ENCODE measurements at places on chromosomes 16 and 17.

DNA sequence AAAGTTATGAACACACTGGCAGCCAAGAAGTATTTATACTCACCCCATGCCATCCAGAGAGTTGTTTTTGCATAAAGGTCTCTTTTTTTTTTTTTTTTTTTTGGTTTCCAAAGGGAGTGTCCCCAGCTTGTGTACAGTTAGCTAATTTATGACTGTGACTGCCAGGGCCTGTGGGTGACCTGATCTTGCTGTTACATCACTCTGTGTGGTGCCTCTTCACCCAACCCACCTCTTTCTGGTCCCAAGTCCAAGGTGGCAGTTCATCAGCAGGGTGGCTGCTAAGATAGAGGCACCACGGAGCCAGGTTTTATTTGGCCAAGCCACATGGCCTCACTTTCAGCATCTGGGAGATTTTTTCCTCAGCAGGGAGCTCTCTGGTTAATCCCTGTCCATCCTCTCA lies at the start of gene NOS2:
NOS2 (minus strand) TSS at position 8 of the 400 bp plus-strand sequence. CDS start 1,720 bp downstream, outside the sequence.
- DNase-seq: no peak

DNA sequence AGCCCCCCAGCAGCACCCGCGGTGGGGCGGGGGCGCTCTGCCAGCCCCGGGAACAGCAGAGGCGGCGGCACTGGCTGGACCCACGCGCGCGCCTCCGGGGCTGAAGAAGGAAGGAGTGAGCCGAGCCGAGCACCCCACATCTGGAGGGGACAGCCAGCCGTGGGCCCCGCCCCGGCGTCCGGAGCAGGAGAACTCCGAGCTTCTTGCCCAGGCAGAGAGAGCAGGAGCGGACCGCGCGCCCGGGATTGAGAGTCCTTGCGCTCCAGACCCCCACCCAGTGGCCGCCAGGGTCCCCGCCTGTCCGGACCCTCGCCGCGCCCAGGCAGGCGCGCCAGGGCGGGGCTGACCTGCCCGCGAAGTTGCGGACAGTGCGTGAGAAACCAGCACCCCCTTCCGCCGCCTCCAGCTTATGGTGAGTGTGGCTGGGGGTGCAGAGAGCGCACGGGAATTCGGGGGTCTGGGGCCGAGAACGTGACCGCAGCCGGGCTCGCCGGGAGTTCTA lies 921.9 kb upstream of the EEF2KMT start:
- DNase-seq: no peak

- DNase-seq: no peak
Observed at GRCh38 chr17:35774499-35774898, 13.8 kb downstream of the C17orf50 start.

DNA sequence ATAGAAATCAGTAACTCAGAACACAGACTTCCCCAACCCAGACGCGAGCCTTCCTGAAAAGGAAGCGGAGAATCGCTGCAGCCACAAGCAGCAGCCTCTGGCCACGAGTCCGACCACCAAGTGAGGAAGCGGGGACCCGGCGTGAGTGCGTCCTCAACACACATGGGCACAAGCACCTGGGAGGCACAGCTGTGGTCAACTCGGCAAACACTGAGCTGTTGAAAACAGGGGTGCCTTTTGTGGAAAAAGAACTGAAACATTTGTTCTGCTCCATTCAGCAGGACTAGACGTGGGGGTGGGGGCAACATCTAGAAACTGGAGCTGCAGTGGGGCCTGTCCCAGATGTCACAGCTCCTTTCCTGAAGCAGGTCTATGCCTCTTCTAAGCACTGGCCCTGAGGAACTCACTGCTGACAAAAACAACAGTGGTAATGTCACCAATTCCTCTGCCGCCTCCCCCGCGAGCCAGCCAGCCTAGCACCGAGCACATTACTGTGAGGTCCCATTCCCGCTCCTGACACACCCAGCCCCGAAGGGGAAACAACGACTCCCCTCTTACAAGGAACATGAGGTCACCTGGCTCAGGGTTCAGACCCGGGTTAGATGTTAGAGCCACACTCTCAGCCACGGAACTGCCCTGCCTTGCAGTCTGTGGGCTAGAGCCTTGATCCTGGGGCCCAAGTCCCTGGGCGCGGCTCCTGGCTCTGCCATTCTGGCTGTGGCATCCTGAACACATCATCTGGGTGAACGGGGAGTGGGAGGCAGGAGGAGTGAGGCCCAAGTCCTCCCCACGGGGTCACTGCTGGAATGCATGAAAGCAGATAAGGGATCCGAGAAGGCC lies 29.0 kb downstream of the KDM8 start:
- no peak for DNase-seq

DNA sequence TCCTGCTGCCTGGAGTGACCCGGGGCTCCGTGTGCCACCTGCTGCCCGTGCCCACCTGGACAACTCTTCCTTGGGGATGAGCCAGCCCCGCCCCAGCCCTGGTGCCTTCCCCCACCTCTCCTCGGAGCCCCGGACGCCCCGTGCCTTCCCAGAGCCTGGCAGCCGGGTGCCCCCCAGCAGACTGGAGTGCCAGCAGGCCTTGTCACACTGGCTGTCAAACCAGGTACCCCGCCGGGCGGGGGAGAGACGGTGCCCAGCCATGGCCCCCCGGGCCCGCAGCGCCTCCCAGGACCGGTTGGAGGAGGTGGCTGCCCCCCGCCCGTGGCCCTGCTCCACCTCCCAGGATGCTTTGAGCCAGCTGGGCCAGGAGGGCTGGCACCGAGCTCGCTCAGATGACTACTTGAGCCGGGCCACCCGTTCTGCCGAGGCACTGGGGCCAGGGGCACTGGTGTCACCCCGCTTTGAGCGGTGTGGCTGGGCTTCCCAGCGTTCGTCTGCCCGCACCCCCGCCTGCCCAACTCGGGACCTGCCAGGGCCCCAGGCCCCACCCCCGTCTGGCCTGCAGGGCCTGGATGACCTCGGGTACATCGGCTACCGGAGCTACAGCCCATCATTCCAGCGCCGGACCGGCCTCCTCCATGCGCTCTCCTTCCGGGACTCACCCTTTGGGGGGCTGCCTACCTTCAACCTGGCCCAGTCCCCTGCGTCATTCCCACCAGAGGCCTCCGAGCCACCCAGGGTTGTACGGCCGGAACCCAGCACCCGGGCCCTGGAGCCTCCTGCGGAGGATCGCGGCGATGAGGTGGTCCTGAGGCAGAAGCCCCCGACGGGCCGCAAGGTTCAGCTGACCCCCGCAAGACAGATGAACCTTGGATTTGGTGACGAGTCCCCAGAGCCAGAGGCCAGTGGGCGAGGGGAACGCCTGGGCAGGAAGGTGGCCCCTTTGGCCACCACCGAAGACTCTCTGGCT lies 38.4 kb downstream of the ARHGAP23 start:
- DNase-seq: no peak

DNA sequence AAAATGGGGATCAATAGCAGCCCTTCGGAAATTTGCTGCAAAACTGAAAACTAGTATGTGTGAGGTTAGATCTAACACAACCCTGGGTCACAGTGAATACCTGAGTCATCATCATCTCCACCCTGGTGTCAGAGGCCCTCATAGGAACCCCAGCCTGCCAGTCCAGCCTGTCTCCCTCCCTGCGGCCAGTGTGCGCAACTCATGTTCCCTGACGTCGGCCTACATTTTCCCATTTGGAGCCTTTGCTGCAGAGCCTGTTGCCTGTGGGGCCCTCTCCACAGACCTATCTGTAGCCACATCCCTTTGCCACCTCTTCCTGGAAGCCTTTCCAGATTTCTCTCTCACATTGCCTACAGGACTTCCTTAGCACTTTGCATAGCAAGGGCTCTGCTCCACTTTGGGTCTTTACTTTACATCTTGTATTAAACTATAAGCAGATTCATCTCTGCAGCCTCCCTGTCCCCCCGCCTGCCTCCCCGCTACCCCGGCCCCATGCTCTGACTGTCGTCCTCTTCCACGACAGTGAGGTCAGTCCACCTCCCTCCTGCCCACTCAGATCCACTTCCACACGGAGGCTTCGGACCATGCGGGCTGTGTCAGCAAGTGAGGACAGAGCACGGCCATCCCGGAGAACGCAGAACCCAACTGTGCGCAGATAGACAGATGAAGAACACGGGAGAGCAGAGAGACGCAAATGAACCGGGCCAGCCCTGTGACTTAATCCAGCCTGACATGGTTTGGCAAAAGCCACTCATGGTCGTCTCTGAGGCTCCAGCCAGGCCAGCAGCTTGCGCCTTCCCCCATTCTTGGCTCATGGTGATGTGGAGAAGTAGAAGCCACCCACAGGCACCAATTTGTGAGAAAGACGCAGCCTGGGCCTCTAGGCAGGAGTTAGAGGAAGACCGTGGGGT lies 31.0 kb downstream of the NGFR start:
- DNase-seq: no peak

DNA sequence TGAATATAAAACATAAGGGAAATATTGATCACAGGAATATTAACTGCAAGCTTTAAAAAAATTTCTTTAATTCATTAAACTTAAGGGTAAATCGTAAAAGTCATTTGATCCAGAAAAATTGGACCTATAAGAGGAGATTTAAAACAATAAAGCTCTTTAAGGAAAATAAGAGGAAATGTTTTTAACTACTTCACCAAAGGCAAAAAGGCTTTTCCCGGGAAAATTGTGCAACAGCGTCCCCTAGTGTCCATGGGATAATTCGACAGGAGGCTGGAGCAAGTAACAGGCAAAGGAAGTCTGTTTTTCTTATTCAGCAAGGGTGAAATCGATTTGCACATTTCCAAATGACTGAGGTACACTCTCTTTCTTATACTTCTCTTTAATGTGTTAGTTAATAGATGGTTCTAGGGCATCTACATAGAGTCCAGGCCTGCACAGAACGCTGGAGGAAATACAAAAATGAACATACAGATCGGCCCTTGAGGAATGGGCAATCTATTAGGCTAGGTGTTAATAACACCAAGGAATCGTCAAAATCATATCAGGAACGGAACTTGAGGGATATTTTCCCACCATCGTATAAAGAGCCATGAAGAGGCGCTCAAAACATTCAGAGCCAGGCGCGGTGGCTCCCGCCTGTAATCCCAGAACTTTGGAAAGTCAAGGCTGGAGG lies 61.4 kb downstream of the ZNF18 start:
- no peak for DNase-seq

DNA sequence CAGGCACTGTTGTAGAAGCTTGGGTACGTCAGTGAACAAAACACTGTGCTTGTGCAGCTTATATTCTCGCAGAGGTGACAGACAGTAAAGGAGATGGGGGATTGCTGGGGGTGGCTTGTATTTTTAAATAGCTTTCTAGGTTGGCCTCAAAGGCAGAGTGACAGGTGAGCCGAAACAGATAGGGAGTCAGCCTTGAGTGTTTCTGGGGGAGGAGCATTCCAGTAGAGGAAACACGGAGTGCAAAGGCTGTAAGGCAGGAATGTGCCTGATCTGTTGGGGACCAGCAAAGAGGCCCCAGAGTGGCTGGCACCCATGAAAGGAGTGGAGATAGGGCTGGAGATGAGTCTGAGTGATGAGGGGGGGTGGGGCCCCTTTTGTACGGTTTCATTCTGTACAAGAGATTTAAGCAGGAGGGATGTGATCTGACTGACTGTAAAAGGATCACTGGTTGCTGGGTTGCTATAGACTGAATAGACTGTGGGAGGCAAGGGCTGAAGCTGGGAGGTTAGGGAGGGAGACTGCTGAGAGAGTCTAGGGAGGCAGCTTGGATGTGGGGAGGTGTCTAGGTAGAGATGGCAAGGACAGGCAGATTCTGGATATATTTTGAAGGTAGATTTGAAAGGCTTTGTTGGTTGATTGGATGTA lies 15.2 kb downstream of the NUP93 start:
- no peak for DNase-seq

- no peak for DNase-seq
Observed at GRCh38 chr17:37614391-37614790, 5.2 kb upstream of the SYNRG start.

GRCh38 chr16:14334366-14335080 lies 263.4 kb downstream of the MRTFB start:
- no peak for DNase-seq

DNA sequence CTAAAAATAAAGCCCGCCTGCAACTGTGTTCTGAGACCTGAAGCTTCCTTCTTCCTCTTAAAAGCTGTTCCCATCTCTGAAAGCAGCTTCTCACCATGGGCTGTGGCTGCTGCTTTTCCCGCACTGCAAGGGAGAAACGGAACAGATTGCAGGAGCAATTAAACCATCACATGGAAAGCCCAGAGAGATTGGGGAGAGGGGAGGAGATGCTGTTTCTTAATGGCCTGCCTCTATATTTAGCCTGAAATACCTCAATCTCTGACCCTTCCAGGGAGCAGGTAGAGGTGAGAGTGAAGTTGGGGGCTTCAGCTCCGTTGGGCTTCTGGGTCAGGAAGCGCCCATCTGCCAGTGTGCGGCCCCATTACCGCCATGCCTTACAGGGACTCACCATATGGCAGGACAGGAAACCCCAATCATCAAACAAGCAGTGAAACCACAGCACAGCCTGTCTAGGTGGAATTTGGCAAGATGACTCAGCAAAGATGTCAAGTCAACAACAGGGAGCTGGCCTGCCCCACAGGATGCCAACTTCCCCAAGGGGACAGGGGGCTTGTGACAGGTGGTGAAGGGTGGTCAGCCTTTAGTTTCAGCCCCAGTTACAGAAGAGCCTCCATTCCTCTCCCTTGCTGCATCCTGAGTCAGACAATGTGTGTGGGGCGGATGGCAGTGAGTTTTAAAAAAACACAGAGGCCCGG lies 286.6 kb upstream of the CCL2 start:
- DNase-seq: no peak

GRCh38 chr16:88417684-88418476 lies 35.1 kb downstream of the ZNF469 start:
- no peak for DNase-seq

DNA sequence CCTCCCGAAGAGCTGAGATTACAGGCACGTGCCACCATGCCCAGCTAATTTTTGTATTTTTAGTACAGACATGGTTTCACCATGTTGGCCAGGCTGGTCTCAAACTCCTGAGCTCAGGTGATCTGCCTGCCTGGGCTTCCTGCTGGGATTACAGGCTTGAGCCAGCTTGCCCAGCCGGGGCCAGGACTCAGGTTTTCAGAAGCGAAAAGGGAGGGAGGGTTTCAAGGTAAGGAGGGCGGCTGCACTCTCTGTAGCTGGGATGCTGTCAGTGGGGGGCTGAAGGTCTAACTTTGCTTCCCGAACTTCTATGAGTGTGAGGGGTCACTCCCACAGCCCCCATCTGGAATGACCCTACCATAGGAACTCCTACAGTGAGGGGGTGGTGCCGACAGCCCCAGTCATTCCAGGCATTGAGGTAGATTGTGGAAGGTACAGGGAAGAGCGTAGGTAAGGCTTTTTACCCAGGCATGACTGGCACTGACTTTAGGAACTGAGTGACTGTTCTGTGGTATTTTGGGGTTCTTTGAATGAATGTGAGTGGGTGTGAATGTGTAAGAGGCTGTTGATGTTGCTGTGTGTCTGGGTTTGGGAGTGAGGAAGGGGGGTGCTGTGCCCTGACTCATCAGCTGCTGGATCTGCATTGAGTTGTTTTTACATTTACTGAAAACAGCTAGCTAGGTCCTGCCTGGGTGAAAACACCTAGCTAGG lies 3.8 kb upstream of the C1QL1 start:
- no peak for DNase-seq

GRCh38 chr16:166375-167121 lies 770 bp downstream of the HBM start:
- DNase-seq: no peak

DNA sequence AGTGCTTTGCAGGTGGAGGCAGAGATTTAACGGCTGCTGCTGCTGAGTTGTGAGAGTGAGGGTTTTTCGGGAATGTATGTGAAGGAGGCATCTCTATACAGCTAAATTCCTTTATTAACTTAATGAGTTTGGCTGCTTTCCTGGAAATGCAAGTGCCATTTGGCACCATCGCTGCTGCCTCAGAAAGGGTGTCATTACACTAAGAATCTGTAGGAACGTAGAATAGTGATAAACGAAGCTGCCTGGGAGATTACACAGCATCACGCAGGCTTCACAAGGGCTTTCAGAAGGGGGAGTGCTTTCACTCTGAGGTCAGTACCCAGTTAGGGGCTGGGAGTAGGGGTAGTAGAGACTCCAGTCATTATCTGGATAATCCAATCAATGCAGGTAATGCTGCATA lies 14.1 kb upstream of the NLRP1 start:
- no peak for DNase-seq

All from esophagus squamous epithelium (tissue), 5 donors.